ENCODE measurements at places on chromosomes 6 and 20.

DNA sequence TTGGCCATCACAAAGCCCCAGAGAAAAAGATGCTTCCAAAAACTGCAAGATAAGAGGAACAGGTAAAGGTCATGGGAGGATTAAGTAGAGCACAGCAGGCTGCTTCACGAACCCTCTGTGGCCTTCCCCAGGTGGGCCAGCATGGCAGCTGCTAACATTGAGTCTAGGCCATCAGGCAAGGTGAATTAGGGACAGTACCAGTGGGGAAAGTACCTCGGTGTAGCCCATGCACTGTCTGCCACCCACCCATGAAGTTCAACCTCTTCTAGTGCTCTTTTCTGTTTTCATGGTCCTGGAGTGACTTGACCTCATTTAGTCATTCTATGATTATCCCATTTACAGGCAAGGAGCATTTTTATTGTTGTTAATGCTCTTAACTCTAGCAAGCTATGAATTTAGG, 108.6 kb upstream of the DUSP22 start:
- DNase-seq, result no peak

GRCh38 chr6:37352384-37352783, 1.4 kb upstream of the RNF8 start:
- DNase-seq, result no peak

GRCh38 chr6:105184921-105185320, 5.1 kb upstream of the POPDC3 start:
- DNase-seq, result no peak

GRCh38 chr6:85130743-85131142, 319.1 kb upstream of the NT5E start:
- DNase-seq, result no peak

DNA sequence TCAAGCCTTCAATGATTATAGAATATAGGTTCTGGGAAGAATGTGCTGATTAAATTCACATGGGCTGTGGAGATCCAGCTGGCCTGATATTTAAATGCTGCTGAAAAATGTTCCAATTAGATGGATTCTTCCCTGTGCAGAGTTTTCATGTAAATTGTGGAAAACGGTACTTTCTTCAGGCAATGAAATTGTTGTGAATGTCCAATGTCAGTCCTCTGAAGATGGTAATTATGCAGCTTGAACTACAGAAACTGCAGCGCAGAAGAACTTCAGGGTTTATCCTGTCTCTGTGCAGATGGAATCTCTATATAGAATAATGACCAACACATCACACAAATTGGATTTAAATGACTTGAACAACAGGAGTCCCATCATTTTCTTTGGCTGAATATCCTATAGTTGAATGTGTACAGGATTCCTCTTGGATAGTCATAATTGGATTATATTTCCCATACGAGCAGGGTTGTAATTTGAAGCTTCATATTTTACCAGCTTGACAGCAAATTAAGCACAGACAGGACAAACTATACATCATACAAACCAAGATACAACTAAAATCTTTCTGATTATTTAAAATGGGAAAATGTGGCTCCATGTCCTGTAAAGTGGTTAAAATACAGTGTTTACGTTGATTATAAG, 82.3 kb downstream of the CAP2 start:
- no peak for DNase-seq

GRCh38 chr6:46491201-46491627, at the start of gene RCAN2:
Gene RCAN2 (minus strand): TSS chr6:46491449.
- no peak for DNase-seq

GRCh38 chr20:23390091-23390774, 28.3 kb downstream of the GZF1 start:
- DNase-seq, result no peak

DNA sequence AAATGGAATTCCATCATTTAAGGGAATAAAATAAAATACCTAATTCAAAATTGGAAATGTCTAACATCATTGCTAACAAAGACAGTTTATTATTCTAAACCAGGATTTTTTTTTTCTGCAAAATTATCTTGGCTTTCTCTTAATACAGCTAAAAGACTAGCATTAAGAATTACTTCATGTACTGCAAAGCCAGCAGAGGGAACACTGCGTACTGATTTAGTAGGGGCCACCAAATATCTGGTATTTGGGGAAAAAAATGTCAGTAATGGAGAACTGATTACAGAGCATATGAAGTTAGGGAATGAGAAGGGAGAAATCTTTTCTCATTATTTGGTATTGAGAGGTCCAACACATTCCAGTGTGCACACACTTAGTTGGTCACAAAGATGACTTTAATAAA, 3.2 kb upstream of the SOX4 start:
- DNase-seq, result no peak

Measured in activated T-cell treated with anti-CD3 and anti-CD28 coated beads, Interleukin-2, amount 50 U/mL, for 4 hours (primary cell).